ENCODE measurements at places on chromosomes 12 and 14.

DNA sequence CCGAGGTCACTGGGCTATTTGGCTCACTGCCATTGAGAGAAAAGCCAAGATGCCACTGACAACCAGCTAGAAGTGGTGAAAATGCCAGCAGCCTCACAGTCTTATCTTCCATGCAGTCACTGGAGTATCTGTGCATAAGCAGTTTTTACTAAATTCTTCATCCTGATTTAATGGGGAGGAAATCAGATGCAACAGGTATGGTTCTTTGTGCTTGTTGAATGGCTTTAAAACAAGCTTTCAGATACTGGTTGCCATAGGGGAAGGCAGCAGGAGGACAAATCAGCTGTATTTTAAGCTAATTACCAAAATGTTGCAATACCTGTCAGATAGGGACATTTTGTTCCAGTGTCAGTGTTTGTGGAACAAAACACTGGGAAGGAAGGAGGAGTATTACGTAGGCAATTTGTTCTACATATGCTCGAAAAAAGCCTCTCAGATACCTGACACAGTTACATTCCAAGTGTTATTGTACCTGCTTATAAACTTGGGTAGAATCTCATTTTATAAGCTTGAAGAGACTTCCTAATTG, 54.1 kb upstream of the ARHGAP5 start:
- DNase-seq = peak; percentile 73

GRCh38 chr12:33588725-33589405, 149.2 kb upstream of the SYT10 start:
- no peak for DNase-seq

DNA sequence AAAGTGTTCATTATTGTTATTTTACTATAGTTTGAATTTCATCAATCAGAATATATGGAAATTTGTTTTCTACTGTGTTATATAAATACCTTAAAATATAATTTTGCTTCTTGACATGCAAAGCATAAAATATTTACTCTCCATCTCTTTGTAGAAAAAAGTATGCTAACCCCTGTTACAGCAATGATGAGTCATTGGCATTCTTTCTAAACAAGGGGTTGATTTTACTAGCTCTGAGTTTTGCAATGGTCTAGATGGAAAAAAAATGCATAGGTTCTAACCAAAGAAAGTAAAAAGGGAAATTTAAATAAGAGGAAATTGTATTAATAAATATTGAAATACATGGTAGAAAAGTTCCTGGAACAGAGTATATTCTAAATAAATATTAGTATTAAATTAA, 990.2 kb upstream of the ATXN7L3B start:
- DNase-seq = no peak

DNA sequence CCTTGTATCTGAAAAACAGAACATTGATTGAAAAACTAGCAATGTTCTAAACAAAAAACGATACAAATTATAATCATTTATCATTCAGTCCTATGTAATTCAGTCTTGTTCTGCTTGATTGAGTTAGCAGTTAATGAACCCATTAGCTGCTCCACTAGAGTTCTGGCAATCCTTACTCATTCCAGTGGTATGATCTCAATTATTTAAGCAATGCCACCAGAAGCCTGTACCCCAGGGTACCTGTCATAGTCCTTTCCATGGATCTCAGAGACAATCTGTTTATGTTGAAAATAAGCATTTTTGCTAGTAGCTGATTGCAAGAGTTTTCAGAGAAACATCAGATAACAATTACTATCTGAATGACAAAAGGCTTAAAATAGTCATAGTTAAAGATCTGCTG, 115.9 kb downstream of the UNC79 start:
- no peak for DNase-seq

DNA sequence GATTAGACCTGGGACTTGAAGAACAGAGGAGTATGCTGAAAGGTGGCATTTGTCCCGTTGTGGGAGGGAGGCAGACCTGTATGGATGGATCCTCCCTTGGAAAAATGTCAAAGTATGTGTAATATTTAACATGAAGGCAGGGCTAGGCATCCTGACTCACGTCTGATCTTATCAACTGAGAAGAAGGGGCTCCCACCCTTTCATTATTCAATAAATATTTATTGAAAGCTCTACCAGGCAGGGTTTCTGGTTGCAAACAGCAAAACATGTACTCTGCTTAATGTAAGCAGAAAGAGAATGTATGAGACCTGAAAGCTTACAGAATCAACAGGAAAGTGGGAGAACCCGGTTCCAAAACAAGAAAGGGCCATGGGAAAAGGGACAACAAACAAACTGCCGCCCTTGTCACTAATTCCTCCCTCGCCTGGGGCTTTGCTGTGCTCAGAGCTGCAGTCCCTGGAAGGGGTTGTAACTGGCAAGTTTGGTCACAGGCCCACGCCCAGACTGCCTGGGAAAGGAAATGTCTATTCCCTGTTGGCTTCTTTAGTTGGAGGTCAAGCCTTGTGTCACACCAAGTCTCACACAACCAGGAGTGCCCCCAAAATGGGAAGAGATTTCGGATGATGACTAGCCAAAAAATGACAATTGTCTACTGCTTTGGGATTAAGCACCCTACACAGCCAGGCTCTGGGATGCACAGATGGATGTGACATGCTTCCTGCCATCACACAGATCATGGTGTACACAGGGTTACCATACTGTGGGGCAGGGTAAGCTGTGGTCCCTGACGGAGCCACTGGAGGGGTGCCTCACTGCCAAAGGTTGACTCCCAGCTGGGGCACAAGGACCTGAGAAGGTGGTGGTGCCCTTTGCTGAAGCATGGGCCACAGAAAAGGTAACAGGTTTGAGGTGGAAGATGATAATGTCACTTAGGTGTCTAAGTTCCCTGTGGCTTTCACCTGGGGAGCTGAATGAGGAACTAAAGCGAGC, 36.8 kb downstream of the RAB35 start:
- no peak for DNase-seq

DNA sequence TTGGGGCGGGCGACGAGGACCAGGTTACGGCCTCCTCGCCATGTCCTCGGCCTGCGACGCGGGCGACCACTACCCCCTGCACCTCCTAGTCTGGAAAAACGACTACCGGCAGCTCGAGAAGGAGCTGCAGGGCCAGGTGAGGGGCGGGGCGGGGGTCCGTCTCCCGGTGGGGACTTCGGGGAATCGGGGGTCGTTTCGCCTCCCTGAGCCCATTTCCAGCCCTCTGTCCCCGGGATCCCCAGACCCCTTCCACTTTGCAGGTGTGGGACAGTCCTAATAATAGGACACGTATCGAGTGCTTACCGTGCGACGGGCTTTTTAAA, 380 bp downstream of the ANKRD13A start:
- no peak for DNase-seq

- DNase-seq = no peak
Observed at GRCh38 chr14:52352061-52352491, 38.0 kb downstream of the PTGER2 start.

GRCh38 chr12:79452906-79453305, 237.9 kb downstream of the PAWR start:
- no peak for DNase-seq

DNA sequence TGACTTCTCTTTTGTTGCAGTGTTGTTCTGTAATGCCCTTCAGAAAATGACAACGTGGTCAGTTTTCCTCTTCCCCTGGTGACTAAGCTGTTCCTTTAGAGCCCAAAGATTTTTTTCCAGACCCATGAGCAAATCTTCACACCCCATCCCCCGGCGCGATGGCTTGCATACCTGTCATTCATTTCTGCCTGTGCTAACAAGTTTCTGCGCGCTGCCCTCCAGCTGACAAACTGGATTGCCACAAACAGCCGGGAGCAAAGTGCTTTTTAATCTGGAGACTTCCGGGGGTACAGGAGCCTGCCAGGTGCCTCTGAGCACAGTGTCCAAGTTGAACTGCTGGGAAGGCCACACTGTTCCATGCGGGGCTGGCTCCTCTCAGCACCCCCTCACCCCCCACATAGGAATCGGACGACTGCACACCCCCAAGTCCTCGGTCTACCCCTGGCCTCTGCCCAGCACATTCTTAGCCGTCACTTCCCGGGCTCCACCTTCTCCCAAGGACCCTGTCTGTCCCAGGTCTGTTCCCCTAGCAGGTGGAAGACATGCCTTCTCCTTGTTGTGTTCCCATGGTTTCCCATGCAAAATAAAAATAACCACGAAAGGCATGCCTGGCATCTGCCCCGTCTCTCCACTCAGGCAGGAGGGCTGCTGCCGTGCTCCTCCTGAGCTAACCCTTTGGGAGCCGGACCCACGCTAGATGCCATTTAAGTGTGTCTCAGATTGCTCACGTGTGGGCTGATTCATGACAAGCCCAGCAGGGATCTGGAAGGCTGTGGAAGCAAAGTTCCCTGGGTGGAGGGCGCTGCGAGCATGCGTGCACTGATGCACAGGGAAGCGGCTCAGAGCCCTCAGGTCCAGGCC, 14.1 kb downstream of the RILPL1 start:
- peak; percentile 25 for DNase-seq

DNA sequence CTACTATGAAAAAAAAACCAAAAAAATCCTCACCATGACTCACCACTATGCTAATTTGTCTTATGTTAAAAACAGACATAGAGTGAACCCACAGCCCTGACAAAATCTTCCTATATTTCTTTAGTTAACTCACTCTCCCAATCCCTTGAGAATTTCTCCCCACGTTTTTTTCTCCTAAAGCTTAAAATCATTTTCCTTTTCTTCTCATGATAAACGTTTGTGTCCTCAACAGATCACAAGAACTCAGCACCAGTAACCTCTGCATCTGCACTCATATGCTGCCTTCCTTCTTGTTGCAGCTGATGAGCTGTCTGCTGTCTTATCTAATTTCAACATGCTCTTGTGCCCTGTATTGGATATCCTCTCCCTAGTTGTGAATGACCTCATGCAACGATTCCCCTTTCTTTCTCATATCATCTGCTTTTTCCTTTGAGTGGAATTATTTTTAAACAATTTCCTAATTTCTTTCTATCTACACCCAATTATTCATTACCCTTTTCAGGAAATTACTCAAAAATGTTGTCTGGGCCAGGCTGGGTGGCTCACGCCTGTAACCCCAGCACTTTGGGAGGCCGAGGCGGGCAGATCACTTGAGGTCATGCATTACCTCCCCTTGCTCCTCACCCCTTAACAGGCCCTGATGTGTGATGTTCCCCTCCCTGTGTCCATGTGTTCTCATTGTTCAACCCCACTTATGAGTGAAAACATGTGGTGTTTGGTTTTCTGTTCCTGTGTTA, 427.5 kb upstream of the MGAT4C start:
- peak; percentile 16 for DNase-seq

GRCh38 chr12:13784504-13784903, 196.9 kb downstream of the GRIN2B start:
- no peak for DNase-seq

- no peak for DNase-seq
Observed at GRCh38 chr12:26007566-26007965, 49.1 kb downstream of the RASSF8 start.

DNA sequence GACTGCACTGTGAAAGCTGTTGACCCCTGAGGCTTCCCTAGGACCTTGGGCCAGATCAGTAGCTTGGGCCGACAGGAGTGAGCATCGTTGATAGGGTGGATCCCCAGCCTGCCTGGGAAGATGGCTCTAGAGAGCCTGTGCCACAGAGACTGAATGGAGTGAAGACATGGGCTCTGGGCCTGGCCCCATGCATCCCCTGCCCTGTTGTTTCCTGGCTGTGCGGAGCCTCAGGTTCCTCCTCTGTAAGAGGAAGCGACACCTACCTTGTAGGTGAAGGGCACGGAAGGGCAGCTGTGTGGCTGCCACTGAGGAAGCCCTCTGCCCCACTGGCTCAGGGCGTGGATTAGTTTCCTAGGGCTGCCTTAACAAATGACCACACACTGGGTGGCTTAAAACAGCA, 23.9 kb downstream of the PLEKHG3 start:
- no peak for DNase-seq

GRCh38 chr12:89862511-89863445, 154.1 kb upstream of the ATP2B1 start:
- DNase-seq = peak; percentile 42

DNA sequence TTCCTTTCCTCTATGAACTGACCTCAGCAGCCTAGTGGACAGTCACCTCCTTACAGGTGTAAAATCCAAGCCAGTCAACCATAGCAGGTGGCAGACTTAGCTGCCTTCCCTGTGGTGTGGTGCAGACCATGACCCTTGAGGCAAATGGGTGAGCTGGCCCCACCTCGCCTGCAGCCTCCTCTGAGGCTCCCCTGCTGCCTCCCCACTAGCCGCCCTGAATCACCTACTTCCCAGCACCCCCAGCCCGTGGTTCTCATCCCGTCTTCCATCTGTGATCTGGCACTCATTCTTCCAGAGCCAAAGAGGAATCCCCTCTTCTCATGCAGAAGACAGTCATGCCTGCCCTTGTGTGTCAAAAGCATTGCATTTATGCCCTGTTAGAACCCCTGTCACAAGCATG, 34.4 kb upstream of the TSPAN9 start:
- no peak for DNase-seq

- no peak for DNase-seq
Observed at GRCh38 chr14:77752799-77753516, 8.0 kb downstream of the SNW1 start.

DNA sequence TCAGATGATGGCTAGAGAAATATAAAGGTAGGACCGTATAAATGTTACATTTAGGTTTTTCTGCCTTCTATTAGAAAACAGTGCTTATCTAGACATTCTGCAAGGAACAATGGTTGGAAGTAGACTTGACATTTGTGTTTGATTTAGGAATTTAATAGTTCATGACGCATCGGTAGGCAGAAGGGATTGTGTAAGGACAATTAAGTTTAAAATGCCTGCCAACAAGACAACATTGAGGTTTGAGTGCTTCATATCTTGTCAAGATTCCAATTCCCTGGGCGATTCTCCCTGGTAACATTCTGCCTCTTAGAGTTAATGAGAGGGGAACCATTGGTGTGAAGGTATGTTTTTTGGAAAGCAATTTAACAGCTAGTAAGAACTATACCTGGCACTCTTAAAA, 186.8 kb upstream of the RBM19 start:
- no peak for DNase-seq

DNA sequence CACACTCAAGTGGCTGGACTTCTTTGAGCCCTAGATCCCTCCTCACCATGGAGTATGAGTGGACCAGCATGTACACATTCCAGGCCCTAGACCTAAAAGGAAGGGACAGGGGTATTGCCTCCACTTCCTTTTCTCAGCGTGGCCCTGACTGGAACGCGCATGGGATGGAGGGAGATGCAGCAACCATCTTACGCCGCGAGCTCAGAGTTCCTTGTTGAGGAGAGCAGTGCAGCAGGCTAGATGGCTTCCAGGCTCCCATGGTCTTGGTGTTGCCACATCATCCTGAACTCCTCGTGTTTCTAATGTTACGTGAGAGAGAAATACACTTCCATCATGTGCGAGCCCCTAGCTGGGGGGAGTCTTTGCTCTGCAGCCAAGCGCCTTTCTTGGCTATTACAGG, 61.8 kb upstream of the DIO3 start:
- DNase-seq = no peak

DNA sequence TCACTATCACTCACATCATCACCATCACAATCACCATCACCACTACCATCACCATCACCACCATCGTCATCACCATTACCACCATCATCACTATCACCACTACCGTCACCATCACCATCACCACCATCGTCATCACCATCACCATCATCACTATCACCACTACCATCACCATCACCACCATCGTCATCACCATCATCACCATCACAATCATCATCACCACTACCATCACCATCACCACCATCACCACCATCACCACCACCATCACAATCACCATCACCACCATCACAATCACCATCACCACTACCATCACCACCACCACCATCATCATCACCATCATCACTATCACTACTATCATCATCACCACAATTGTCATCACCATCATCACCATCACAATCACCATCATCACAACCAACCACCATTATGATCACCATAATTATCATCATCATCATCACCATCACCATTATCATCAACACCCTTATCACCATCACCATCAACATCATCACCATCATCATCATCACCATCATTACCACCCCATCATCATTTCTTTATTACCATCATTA, 90.8 kb downstream of the DICER1 start:
- no peak for DNase-seq
